ENCODE measurements at places on chromosomes 7 and 10. TPM values are rescaled to one million over a fixed set of nuclear protein-coding genes. Genes with fewer than 3 reads are reported as not detected.

GRCh38 chr7:7177044-7177517, 5.3 kb upstream of the C1GALT1 start:
- peak overlapping the region; percentile 78 for H3K4me3 ChIP-seq
- peaks cover 50% of the 10 kb centered on the region for H3K4me1 ChIP-seq
- peak; percentile 75 for DNase-seq
- peaks cover 31% of the 10 kb centered on the region for H3K36me3 ChIP-seq
- peak overlapping the region; percentile 89 for H3K27ac ChIP-seq

SPDYE9 gene
- total RNA-seq, result not detected

EPO gene
- total RNA-seq, result not detected

GRCh38 chr7:28755255-28755654, 202.9 kb downstream of the TRIL start:
- no peaks in the 10 kb centered on the region for H3K36me3 ChIP-seq
- no peaks in the 10 kb centered on the region for H3K27me3 ChIP-seq
- H3K4me1 ChIP-seq, result peaks cover 9% of the 10 kb centered on the region
- peak; percentile 31 for DNase-seq
- no peak overlapping the region for H3K27ac ChIP-seq

DNA sequence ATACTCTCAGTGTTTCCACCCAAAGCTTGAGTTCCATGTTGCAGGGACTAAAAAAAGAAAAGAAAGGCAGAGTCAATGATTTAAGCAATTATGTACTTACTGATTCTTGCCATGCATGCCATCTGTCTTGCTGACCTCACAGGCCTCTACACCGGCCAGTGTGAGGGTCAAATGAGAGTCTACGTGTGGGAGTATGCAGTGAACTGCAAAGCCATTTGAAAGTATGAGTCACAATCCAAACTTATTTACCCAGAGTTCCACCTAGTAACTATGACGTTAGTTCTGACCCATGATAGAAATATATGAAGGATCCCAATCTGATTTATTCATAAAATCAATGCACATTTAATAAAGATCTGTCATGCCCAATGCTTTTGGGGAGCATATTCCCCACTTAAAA, 26.5 kb downstream of the PDE1C start:
- H3K4me1 ChIP-seq, result no peaks in the 10 kb centered on the region
- H3K27ac ChIP-seq, result no peak overlapping the region
- H3K27me3 ChIP-seq, result no peaks in the 10 kb centered on the region
- no peaks in the 10 kb centered on the region for H3K36me3 ChIP-seq
- H3K4me3 ChIP-seq, result no peak overlapping the region

DNA sequence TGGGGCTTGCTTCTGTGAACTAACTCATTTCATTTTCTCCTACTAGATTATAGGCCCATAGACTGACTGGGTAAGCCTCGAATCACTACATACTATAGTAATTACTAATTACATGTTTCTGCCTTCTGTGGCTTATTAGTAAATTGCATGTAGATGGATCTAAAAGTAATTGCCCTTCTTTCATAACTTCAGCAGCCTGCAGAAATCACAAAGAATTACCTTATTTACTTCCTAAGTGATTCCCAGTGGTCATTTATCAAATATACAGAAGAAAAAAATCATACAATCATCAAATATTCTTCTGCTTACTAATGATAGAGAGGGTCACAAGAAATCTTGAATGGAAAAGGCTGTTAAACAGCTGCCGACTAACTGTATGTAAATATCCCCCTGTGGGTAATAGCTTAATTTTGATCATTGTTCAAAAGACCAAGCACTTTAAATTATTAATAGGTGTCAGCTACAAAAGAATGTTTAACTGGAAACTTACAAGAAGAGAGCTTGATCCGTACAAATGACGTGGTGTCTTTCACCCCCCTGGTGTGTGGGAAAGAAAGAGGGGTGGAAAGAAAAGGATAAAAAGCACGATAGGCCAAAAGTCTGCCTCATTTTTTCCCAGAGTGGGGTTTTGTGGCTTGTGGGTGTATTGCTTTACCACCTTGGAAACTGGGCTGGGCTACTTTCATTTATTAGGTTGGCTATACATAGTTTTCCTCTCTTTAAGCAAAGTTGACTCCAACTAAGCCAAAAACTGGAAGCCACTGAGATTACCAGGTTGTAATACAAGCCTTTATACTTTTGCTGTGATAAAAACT, 361.8 kb upstream of the ZMIZ1 start:
- DNase-seq, result no peak
- H3K4me3 ChIP-seq, result no peak overlapping the region
- peaks cover 13% of the 10 kb centered on the region for H3K27me3 ChIP-seq
- H3K36me3 ChIP-seq, result no peaks in the 10 kb centered on the region
- peaks cover 13% of the 10 kb centered on the region for H3K4me1 ChIP-seq
- no peak overlapping the region for H3K27ac ChIP-seq

DNA sequence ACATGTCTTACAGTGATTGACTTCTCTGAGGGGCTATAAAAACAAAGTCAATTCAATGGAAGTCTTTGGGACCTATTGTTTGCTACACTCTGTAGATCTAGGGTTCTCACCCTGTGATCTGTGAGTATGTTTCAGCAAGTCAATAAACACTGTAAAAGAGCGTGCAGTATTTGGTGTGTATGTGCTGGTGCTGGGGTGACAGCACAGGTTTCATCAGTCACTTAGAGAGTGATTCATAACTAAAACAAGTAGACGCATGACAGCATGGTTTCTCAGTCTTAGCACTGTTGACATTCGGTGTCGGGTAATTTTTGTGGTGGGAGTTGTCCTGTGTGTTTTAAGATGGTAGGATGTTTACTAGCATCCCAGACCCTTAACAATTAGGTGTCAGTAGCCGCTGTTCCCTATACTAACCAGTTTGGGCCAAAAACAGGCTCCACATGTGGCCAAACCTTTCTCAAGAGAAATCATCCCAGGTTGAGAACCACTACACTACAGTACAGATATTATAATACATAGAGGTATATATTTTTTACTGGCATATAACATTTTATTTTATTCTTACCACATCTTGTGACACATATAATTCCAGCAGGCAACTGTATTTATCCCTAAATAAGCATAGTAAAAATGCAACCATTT, 411.8 kb downstream of the ARL4A start:
- H3K27me3 ChIP-seq, result no peaks in the 10 kb centered on the region
- DNase-seq, result no peak
- no peak overlapping the region for H3K27ac ChIP-seq
- no peaks in the 10 kb centered on the region for H3K36me3 ChIP-seq
- H3K4me1 ChIP-seq, result no peaks in the 10 kb centered on the region
- no peak overlapping the region for H3K4me3 ChIP-seq

EFCAB10 gene
- total RNA-seq, result not detected
